ENCODE measurements at places on chromosomes 12 and 14.
A peak's percentile ranks its signal among the peaks of the same experiment; 100 is the strongest.

- DNase-seq: no peak
Observed at GRCh38 chr12:38728894-38729293, 176.5 kb downstream of the CPNE8 start.

DNA sequence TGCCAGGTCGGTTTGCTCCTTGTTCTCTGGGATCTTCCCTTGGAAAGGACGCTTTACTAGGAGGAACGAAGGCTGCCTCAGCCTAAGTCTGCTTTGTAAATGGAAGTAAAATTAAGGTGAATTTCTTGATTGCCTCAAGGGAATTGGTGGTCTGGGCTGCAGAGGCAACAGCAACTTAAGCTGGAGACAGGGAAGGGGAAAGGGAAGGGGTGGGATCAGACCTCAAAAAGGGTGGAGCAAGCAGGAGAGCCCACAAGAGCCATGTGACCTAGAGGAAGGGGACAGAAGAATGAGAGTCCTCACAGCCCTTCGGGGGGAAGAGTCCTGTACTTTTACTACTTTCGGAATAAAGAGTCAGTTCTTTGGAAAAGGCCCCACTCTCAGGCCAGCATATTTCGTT is 147.9 kb downstream of the PPM1H start:
- no peak for DNase-seq

GRCh38 chr12:7948589-7949260 is 12.7 kb upstream of the SLC2A3 start:
- DNase-seq: no peak

DNA sequence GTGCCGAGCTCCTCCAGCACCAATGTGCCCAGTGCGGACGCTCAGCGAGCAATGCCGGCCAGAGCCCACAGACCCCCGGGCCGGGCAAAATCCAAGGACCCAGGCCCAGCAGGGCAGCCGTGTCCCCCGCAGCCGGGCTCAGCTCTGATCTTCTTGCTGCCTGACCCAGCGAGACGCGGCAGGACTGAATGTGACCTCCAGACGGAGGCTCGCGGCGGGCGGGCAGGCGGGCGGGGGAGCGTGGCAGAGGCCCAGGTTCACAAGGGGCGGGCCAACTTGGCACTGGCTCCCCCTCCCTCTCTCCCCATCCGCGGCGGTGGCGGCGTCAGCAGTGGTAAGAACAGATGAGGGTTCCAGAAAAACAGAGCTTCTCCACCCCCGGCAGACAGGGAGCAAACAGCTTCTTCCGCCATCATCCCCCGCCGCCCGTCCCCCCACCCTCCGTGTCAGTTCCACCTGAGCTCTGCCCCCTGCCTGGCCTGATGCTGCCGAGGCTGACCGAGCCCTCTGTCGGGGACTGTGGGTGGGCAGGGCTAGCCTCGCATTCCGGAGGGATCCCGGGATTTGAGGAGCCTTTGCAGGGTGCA is 94.3 kb downstream of the RFLNA start:
- no peak for DNase-seq

DNA sequence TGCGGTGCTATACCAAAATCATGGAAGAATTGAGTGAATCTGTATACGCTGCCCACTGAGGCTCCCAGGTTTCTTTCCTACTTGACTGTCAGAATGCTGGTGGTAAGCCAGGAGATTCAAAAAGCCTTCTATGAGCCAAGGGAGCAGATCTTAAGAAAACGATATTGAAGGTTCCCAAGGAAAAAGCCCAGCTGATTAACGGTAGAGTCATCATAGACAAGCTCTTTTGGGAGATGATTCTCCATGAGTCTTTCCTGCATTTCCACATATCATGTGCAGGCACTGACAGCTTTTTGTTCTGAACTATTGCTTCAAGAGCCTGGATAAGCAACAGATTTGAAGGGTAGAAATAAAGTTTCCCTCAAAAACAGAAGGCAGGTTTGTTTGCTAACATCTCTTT is 17.5 kb downstream of the SLC35F4 start:
- no peak for DNase-seq

GRCh38 chr12:102885043-102885932 is 31.8 kb downstream of the PAH start:
- no peak for DNase-seq

GRCh38 chr14:32417956-32418552 is 89.0 kb downstream of the AKAP6 start:
- peak; percentile 83 for DNase-seq

GRCh38 chr12:80262771-80263170 is 163.4 kb downstream of the OTOGL start:
- DNase-seq: no peak

GRCh38 chr14:81555051-81555450 is 21.4 kb upstream of the SEL1L start:
- DNase-seq: no peak

DNA sequence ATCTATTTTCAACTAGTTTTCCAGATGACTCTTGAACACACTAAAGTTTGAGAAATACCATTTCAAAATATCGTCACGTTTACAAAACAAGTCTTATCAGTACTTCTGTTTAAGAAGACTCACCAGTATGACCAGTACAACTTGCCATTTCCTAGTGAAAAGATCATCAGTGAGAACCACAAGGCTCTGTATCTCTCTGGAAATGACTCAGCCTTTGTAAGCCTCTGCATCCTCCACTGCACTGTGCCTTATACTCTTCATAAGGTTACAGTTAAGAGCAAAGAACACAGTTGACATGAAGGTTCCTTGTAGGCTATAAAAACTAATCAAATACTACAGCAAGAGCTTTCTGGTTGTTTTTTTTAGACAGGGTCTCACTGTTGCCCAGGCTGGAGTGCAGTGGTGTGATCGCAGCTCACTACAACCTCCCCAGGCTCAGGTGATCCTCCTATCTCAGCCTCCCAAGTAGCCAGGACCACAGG is 5.7 kb upstream of the VTI1B start:
- DNase-seq: peak; percentile 59

- no peak for DNase-seq
Observed at GRCh38 chr12:104479123-104479662, 22.4 kb downstream of the CHST11 start.

- no peak for DNase-seq
Observed at GRCh38 chr14:58730792-58731464, 93.2 kb downstream of the DACT1 start.

DNA sequence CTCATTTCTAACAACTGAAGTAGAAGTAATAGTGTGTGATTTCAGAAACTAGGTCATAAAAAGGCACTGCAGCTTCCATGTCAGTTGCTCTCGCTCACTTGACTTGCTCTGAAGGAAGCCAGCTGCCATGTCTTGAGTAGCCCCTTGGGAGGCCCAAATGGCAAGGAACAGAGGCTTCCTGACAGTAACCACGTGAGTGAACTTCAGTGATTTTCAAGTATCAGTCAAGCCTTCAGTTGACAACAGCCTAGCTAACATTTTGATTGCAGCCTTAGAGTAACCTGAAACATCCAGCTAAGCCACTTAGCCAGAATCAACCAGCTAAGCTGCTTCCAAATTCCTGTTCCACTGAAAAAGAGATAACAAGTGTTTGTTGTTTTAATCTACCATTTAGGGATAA is 26.7 kb downstream of the TOGARAM1 start:
- no peak for DNase-seq

- DNase-seq: no peak
Observed at GRCh38 chr12:8681129-8681884, 16.5 kb upstream of the RIMKLB start.

DNA sequence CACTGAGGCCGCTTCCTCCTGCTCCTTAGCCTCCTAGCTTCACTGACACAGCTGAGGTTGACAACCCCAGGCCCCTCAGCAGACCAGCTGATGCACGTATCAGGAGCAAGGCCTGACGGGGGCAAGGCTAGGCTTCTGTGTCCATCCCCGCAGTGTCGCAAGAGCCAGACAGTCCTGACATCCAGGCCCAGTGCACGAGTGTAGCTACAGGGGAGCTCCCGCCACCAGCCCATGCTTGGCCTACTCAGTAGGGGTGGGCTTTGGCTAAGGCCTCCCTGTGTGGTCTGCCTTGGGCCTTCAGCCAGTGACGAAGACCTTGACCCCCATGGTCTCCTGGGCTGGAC is 179.1 kb downstream of the DPF3 start:
- no peak for DNase-seq

DNA sequence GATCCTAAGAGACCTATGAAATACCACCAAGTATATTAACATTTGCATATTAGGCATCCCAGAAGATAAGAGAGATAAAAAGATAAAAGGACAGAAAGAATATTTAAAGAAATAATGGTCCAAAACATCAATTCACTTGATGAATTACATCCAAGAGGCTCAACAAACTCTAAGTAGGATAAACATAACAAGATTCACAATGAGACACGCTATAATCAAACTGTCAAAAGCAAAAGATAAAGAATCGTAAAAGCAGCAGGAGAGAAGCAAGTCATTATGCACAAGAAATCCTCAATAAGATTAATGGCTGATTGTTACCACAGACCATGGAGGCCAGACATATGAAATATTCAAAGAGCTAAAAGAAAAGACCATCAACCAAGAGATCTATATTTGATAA is 79.6 kb downstream of the PLCZ1 start:
- no peak for DNase-seq

GRCh38 chr12:11794751-11795150 is 145.3 kb downstream of the ETV6 start:
- no peak for DNase-seq

- DNase-seq: peak; percentile 37
Observed at GRCh38 chr12:27780612-27781408, 774 bp upstream of the MANSC4 start.

DNA sequence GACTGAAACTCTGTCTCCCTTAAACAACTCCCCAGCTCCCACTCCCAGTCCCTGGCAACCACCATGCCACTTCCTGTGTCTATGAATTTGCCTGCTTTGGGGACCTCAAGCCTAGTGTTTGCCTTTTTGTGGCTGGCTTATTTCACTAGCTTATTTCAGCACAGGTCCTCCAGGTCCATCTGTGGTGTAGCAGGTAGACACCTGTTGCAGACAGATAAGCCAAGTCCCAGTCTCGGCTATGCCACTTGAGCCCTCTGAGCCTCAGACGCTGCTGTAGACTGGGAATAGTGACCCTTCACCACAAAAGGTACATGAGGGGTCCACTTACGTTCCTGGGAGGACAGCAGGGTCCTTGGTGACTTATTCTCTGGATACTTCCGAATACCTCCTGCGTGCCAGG is 24.4 kb upstream of the KLC1 start:
- no peak for DNase-seq

GRCh38 chr14:69982220-69982839 is 103.1 kb downstream of the SMOC1 start:
- no peak for DNase-seq

DNA sequence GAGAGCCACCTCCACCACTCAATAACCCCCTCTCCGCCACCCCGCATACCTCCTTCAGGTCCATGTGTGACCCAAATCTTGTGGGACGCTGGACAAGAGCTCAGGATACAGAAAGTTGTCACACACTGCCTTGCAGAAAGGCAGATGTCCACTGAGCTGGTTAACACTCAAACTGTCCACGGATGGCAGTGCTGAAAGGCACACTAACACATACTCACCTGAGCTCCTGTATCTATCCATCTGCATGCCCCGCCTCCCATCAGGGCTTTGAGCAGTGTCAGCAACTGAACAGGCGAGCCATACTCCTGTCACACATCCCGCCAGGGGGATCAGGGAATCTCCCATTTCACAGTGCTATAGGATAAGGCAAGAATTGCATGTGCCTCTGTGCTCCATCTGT is 642.0 kb downstream of the GALC start:
- DNase-seq: no peak

- no peak for DNase-seq
Observed at GRCh38 chr12:105069936-105070702, 14.1 kb downstream of the ALDH1L2 start.

DNA sequence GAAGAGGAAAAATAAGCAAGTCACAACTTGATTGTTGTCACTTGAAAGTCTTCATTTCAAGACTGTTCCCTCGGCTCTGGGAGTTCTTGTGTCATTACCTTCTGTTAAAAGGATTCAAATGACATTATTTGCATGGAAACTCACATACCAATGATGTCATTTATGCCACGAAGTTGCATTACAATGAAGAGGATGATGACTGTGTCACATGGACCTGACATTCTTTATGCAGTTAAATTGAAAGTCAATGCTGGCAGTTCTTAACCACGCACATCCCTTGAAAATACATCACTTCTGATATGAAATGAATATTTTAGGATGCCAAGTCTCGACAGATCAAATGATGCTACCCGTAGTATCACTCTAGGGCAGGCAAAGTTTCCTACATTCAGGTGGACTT is 1069.5 kb downstream of the VRK1 start:
- DNase-seq: no peak

- no peak for DNase-seq
Observed at GRCh38 chr12:101877806-101878242, 444 bp downstream of the DRAM1 start.

DNA sequence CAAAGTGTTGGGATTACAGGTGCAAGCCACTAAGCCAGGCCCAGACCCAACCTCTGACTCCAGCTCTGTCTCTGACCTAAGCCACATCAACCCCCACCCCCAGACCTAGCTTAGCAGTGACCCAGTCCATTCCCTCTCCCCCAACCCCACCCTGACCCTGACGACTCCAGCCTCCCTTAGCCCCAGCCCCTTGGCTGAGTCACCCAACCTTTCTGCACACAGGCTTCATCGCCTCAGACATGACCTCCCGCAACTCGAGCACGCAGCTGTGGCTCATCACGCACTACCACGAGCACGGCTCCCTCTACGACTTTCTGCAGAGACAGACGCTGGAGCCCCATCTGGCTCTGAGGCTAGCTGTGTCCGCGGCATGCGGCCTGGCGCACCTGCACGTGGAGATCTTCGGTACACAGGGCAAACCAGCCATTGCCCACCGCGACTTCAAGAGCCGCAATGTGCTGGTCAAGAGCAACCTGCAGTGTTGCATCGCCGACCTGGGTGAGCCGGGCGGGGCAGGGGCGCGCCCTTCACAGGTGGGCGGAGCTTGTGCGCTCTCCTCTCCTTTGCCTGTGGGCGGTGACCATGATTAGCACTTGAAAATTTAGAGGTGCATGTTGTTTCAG is 7.8 kb downstream of the ACVRL1 start:
- DNase-seq: no peak

DNA sequence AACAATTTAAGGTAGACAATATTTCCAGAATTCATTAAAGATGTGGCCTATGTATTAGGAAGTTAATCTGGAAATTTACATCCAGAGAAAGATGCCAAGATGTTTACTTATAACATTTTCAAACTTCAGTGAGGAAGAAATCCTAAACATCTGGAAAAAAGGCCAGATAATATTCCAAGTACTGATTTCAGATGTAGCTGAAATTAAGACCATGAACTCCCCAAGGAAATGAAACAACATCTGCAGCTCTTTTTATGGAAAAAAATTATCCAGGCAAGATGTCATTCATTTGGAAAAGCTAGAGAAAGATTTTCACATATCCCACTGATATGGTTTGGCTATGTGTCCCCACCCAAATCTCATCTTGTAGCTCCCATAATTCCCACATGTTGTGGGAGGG is 35.0 kb downstream of the GNG2 start:
- DNase-seq: no peak

GRCh38 chr12:15830538-15830937 is 41.4 kb upstream of the EPS8 start:
- no peak for DNase-seq

- no peak for DNase-seq
Observed at GRCh38 chr12:12691549-12691948, 4.4 kb downstream of the GPR19 start.

GRCh38 chr14:56358851-56359614 is 220.6 kb upstream of the TMEM260 start:
- DNase-seq: no peak
